ENCODE measurements at places on chromosomes 3 and 15. TPM values are rescaled to one million over a fixed set of nuclear protein-coding genes. Genes with fewer than 3 reads are reported as not detected.

DNA sequence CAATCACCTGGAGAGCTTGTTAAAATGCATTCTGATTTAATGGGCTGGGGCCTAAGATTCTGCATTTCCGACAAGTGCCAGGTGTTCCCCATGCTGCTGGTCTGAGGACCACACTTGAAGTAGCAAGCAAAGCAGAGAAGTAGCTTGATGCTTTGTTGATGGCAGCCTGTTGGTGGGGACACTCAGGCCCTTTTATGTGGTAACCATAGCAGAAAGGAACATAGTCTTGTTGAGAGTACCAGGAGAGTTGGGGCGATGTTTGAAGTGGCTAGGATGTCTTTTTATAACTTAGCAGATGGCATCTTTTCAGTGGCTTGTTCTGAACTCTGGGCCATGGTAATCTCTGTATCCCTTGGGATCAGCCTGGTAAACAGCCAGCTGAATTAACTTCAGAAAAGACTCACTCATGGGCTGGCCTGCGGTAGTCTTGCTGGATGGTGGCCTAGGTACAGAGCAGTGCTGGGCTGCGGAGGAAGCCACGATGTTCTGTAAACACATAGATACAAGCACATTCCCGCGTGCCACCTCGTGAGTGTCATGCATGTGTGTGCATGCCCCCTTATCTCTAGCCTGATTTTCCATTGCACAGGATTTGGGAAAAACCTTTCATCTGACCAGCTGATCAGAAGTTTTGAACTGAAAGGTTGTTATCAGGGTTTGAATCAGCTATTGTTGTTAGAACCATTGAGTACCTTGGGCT lies 292.4 kb upstream of the LRRFIP2 start:
- H3K4me3 ChIP-seq, result no peak overlapping the region
- H3K27ac ChIP-seq, result no peak overlapping the region
- no peaks in the 10 kb centered on the region for H3K4me1 ChIP-seq
- DNase-seq, result no peak
- H3K36me3 ChIP-seq, result no peaks in the 10 kb centered on the region
- no peaks in the 10 kb centered on the region for H3K27me3 ChIP-seq

GRCh38 chr3:122942239-122942638 lies 85.3 kb downstream of the SEMA5B start:
- H3K4me1 ChIP-seq, result peaks cover 3% of the 10 kb centered on the region
- H3K27ac ChIP-seq, result no peak overlapping the region
- no peaks in the 10 kb centered on the region for H3K27me3 ChIP-seq
- H3K36me3 ChIP-seq, result no peaks in the 10 kb centered on the region
- DNase-seq, result no peak

DGKG gene
- total RNA-seq, result 2.9 TPM

DNA sequence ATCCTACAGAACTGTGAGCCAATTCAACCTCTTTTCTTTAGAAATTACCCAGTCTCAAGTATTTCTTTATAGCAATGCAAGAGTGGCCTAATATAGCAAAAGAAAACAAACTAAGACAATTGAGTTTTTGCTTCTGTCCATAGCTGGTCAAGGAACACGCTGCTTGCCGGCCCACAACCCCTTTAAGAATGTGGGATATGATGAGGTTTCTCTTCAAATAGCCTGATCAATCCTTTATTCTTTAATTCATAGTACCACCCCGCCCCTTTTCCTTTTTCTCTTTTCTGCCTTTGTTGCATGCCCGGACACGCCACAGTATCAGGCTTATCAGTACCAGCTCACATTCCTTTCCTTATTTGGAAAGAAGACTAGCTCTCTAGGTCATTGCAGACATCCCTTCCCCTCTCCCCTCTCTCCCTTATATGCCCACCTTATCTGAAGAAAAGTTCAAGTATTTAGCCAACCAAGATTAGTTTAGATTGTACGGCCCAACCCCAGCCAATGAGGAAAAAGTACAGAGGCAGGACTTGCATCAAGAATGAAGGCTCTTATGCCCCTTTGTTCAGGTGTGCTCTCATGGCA lies 404.5 kb downstream of the OCA2 start:
- H3K36me3 ChIP-seq, result no peaks in the 10 kb centered on the region
- H3K27ac ChIP-seq, result no peak overlapping the region
- DNase-seq, result no peak
- H3K27me3 ChIP-seq, result no peaks in the 10 kb centered on the region

GRCh38 chr3:15681668-15682067 lies 80.1 kb downstream of the BTD start:
- H3K27me3 ChIP-seq, result no peaks in the 10 kb centered on the region
- DNase-seq, result no peak
- H3K4me1 ChIP-seq, result no peaks in the 10 kb centered on the region
- H3K36me3 ChIP-seq, result no peaks in the 10 kb centered on the region
- H3K27ac ChIP-seq, result no peak overlapping the region
- H3K4me3 ChIP-seq, result no peak overlapping the region

TRPM1 gene
- not detected for total RNA-seq

GRCh38 chr3:192253138-192253887 lies 474.0 kb downstream of the FGF12 start:
- DNase-seq, result no peak
- H3K4me3 ChIP-seq, result no peak overlapping the region
- no peaks in the 10 kb centered on the region for H3K4me1 ChIP-seq
- no peaks in the 10 kb centered on the region for H3K27me3 ChIP-seq
- H3K36me3 ChIP-seq, result no peaks in the 10 kb centered on the region
- H3K27ac ChIP-seq, result no peak overlapping the region

- peak; percentile 21 for DNase-seq
- no peak overlapping the region for H3K4me3 ChIP-seq
- no peaks in the 10 kb centered on the region for H3K27me3 ChIP-seq
- H3K4me1 ChIP-seq, result no peaks in the 10 kb centered on the region
Observed at GRCh38 chr3:123286308-123287023, 84.7 kb downstream of the SEC22A start.

GRCh38 chr3:131194816-131195215 lies 168.1 kb downstream of the NEK11 start:
- H3K4me3 ChIP-seq, result no peak overlapping the region
- H3K27ac ChIP-seq, result no peak overlapping the region
- H3K27me3 ChIP-seq, result no peaks in the 10 kb centered on the region
- no peaks in the 10 kb centered on the region for H3K4me1 ChIP-seq
- no peaks in the 10 kb centered on the region for H3K36me3 ChIP-seq
- no peak for DNase-seq

DNA sequence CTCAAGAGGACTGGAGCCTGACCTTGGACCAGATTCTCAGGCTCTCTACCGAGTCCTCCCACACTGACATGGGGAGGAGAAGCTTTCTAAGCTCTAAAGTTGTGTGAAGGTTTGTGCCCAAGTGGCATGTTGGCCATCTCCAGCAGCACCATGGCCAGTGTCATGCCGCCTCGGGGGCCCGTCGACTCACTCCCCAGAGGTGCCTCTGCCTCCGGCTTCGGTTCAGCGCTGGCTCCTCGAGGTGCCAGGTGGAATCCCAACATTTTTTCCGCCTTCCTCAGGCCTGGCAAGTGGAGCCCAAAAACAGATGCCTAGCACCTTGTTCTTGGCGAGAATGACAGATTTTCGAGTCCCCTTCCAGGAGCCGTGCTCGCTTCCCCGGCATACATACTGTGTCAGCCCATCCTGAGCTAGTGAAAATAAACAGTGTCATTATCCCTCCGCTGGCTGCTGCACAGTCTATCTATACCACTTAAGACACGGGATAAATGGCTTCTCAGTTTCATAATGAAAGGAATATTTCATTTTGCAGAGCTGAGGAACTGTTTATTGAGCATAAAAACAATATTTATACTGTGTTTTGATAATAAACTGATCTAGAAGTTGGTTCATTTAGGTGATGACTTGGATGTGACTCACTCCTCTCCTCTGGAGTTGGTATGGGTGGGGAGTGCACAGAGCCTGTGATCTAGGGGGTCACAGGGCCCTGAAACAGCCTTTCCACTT lies 328.5 kb upstream of the TLE3 start:
- no peak overlapping the region for H3K4me3 ChIP-seq
- no peak for DNase-seq
- no peaks in the 10 kb centered on the region for H3K36me3 ChIP-seq
- H3K4me1 ChIP-seq, result no peaks in the 10 kb centered on the region

DNA sequence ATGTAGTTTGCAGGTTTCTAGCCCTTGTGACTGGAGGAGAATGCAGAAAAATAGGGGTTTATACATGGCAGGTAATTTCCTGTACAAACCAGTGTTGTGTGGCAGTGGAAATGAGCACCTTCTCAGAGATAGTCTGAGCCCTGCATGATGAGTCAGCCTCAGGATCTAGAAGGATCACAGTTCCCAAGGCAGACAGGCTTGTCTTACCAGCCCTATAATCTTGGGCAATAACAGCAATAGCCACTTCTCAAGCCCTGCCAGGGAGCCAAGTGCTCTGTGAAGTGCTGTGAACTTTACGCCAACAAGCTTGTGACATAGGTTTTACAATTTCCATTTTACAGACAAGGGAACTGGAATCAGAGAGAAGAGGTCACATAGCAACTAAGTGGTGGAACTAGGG lies 89.4 kb downstream of the CD47 start:
- no peaks in the 10 kb centered on the region for H3K27me3 ChIP-seq
- peak; percentile 67 for DNase-seq
- no peaks in the 10 kb centered on the region for H3K36me3 ChIP-seq
- H3K4me3 ChIP-seq, result no peak overlapping the region
- H3K27ac ChIP-seq, result peak overlapping the region; percentile 30

APH1B gene
- 6.0 TPM for total RNA-seq

ARGFX gene
- total RNA-seq, result not detected

DNA sequence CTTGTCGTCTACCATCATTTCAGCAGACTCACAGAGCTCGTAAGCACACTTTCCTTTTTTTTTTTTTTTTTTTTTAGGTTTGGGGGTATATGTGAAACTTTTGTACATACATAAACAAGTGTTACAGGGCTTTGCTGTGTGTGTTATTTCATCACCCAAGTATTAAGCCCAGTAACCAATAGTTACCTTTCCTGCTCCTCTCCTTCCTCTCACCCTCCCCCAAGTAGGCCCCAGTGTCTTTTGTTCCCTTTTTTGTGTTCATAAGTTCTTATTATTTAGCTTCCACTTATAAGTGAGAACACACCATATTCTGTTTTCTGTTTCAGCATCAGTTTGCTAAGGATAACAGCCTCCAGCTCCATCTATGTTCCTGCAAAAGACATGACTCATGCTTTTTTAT lies 746.8 kb downstream of the GRM7 start:
- H3K27ac ChIP-seq, result no peak overlapping the region
- no peaks in the 10 kb centered on the region for H3K27me3 ChIP-seq
- H3K4me3 ChIP-seq, result no peak overlapping the region
- DNase-seq, result no peak

GRCh38 chr15:40926659-40927494 lies 2.3 kb upstream of the DLL4 start:
- H3K27ac ChIP-seq, result peak overlapping the region; percentile 87
- DNase-seq, result no peak
- no peaks in the 10 kb centered on the region for H3K36me3 ChIP-seq

DNA sequence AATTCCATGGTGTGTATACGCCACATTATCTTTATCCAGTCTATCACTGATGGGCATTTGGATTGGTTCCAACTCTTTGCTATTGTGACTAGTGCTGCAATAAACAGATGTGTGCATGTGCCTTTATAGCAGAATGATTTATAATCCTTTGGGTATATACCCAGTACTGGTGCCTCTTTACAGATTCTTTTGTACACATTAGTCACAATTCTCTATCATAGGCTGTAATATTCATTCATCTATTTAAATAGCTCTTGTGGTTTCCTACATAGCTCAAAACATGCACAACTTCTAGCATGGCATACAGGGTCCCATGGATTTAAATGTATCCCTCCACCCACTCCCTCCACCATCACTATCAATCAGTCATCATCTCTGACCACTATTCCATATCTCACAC lies 324.1 kb upstream of the CADM2 start:
- no peaks in the 10 kb centered on the region for H3K27me3 ChIP-seq
- no peaks in the 10 kb centered on the region for H3K4me1 ChIP-seq
- DNase-seq, result no peak
- H3K4me3 ChIP-seq, result no peak overlapping the region

GRCh38 chr3:80238606-80239005 lies 470.8 kb upstream of the ROBO1 start:
- no peak for DNase-seq
- H3K27me3 ChIP-seq, result no peaks in the 10 kb centered on the region
- H3K4me1 ChIP-seq, result no peaks in the 10 kb centered on the region
- no peak overlapping the region for H3K27ac ChIP-seq
- H3K4me3 ChIP-seq, result no peak overlapping the region
- H3K36me3 ChIP-seq, result no peaks in the 10 kb centered on the region

- no peaks in the 10 kb centered on the region for H3K27me3 ChIP-seq
- no peak overlapping the region for H3K4me3 ChIP-seq
- peaks cover 53% of the 10 kb centered on the region for H3K36me3 ChIP-seq
- no peaks in the 10 kb centered on the region for H3K4me1 ChIP-seq
- H3K27ac ChIP-seq, result no peak overlapping the region
Observed at GRCh38 chr15:64426845-64427465, 33.4 kb upstream of the ZNF609 start.

ANKRD34C gene
- not detected for total RNA-seq

DNA sequence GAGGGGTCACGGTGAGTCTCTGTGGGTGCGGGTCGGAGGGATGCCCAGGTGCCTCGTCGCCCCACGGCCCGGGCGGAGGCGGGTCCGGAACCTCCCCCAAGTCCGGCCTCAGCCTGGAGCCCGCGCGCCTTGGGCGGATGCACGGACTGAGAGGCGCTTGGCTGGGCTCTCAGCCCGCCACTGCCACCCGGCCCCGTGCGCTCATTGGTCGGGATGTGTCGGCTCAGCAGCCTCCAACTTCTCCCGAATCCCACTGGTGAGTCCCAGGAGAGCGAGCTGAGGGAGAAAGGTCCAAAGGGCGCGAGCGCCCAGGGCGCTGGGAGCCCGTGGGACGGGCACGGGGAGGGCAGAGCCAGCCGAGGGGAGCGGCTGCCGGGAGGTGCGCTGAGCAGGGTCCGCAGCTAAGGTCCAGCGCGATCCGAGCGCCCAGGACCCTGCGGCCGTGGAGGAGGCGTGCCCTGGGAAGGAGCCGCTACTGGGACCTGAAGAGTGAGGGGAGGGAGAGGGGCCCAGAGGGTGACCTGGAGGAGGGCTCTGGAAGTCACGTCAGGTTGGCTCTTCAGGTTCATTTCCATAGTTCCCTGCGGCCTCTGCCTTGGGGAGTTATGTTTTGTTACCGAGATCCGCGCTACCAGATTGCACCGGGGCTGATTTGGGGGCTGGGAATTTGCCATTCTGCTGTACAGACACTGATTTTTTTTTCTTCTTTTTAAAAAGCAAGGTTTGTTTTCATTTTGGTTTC lies at the start of gene MME:
MME (plus strand) TSS at position 574 of the 742 bp plus-strand sequence. CDS start 3,849 bp downstream, outside the sequence.
- H3K4me1 ChIP-seq, result no peaks in the 10 kb centered on the region
- peaks cover 61% of the 10 kb centered on the region for H3K27me3 ChIP-seq
- peak; percentile 18 for DNase-seq
- H3K36me3 ChIP-seq, result no peaks in the 10 kb centered on the region
- H3K4me3 ChIP-seq, result peak within 1 kb of the TSS; percentile 30

DNA sequence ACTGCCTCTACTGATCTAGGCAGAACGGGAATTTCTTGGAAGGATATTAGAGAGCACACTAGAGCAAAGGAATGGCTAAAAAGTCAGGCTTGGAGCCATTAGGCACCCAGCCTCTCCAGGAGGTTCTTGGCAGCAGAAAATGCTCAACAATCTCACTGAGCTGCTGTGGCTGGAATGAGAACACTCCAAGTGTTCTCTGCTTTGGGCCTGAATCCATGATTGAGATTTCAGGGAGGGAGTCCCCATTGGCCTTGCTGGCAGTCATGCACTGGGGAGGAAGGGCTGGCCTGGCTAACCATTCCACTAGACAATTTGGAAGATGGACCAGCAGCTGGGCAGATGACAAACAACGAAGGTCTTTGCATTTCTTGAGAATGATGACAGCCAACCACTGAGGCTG lies 362.6 kb downstream of the SHQ1 start:
- DNase-seq, result no peak
- no peaks in the 10 kb centered on the region for H3K27me3 ChIP-seq
- no peak overlapping the region for H3K4me3 ChIP-seq
- H3K27ac ChIP-seq, result no peak overlapping the region
- H3K36me3 ChIP-seq, result no peaks in the 10 kb centered on the region

GRCh38 chr3:98766924-98767323 lies 3.8 kb downstream of the ST3GAL6 start:
- H3K36me3 ChIP-seq, result no peaks in the 10 kb centered on the region
- H3K27me3 ChIP-seq, result no peaks in the 10 kb centered on the region
- DNase-seq, result no peak

All from transverse colon (tissue), 4 donors.